ENCODE measurements at places on chromosomes 3 and 15.

- no peak for DNase-seq
Measured at GRCh38 chr3:15649858-15650257, 48.3 kb downstream of the BTD start.

- no peak for DNase-seq
Measured at GRCh38 chr3:53650424-53650823, 156.0 kb downstream of the CACNA1D start.

- no peak for DNase-seq
Measured at GRCh38 chr15:85155857-85156256, 174.2 kb downstream of the PDE8A start.

DNA sequence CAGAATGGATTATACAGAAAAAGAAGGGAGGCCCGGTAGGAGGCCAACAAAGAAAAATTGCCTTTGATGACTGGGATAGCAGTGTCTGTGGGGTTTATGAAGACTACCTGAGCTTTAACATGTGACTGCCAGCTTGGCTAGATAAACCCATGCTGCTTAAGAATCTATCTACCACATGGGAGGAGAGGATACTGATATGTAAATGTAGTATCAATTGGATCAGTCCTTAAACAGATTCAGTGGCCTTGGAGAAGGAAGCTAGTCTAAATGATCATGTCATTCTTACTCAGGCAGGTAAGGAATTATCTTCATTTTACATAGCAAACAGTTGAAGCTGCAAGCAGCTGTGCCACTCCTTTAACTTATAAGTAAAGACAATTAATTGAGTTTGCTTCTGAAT is 50.0 kb upstream of the SYNPR start:
- no peak for DNase-seq

- no peak for DNase-seq
Measured at GRCh38 chr3:16523778-16524177, 10.3 kb upstream of the RFTN1 start.

GRCh38 chr15:55993804-55994560 is 570 bp upstream of the NEDD4 start:
- DNase-seq, result no peak

DNA sequence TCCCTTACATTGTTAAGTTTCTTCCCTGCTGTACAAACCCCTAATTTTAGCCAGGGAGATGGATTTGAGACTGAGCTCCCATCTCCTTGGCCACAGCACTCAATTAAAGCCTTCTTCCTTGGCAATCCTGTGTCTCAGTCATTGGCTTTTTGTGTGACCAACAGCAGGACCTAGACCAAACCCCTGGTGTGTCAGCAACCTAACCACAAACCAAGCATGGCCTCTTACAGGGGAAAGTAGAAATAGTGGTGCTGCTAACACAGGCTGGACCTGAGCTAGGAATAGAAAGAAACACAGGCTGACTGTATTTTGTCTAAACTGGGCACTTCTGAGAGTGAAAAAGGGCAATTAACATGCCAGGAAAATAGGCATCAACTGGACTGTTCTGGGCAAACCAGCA is 37.9 kb downstream of the PPCDC start:
- DNase-seq, result no peak

GRCh38 chr3:151248772-151249337 is 29.5 kb downstream of the P2RY14 start:
- no peak for DNase-seq

GRCh38 chr3:192887047-192887446 is 30.6 kb downstream of the MB21D2 start:
- DNase-seq, result no peak

DNA sequence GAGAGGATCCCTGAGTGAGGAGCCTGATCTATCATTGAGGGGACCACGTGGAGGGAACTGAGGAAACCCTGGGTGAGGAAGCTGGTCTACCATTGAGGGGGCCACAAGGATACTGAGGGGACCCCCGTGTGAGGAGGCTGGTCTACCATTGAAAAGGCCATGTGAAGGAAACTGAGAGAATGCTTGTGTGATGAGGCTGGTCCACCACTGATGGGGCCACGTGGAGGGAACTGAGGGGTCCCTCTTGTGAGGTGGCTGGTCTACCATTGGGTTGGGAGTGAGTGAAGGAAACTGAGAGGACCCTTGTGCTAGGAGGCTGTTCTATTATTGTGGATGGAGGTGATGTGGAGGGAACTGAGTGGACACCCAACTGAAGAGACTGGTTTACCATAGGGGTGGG is 161.3 kb downstream of the FBLN2 start:
- no peak for DNase-seq

DNA sequence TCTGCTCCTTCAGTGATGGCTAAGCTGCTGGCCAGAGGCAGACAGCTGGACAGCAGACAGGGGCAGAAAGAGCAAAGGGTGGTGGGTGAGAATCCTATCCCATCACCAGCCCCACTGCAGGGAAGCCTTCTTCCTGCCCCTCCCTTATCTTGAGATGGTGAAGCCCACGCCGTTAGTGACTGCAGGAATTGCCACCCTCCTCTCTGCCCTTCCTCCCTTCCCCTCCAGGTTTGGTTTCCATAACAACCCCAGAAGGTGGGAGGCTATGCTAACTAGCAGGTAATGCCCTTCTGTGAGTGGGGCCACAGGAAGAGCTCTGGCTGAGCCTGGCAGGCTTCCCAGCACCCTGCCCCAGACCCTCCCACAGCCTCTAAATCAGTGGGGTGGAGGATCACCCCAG is 32.8 kb downstream of the SCN5A start:
- DNase-seq, result no peak

DNA sequence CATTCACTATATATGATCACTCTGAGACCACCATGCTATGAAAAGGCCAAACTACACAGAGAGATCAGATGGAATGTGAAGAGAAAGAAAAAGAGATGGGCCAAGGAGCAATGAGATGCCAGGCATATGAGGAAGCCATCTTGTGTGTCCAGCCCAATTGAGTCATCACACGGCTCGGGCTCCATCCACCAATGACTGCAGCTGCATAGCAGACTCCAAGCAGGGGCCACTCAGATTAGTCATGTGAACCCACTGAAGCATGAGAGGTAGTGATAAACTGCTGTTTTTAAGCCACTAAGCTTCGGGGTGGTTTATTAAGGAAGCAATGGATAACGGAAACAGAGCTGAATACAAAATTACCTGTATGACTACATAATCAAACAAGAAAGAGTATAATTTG is 185.9 kb downstream of the SUCLG2 start:
- no peak for DNase-seq

GRCh38 chr3:83928903-83929302 is 1029.9 kb upstream of the CADM2 start:
- DNase-seq, result no peak

DNA sequence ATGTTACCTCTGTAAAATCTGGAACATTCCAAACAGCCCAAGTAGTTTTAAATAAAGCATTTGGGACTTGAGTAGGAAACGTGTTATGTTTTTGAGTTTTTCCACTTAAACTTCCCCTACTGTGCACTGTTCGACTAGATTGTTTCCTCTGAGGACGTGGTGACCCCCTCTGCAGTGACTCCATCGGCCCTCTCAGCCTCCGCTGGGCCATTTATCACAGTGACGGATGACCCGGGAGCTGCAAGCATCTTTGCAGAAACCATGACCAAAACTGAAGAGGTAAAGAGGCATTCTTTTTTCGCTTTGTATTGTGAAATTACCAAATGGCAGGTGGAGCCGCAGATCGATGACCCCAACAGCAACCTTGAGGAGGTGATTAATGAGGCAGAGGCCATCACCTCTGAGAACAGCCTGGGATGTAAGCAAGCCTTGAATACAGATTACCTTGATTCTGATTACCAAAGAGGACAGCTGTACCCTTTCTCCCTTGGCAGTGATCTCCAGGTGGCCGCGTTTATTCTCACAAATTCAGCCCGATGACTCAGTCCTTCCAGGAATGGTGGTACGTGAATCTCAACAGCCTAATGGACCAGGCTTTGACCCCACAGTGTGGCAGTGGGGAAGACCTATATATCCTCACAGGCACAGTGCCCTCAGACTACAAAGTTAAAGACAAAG is 79.1 kb upstream of the FAN1 start:
- no peak for DNase-seq

GRCh38 chr3:53501178-53501577 is 6.8 kb downstream of the CACNA1D start:
- DNase-seq, result no peak

- DNase-seq, result no peak
Measured at GRCh38 chr3:64936556-64936955, 248.8 kb upstream of the ADAMTS9 start.

GRCh38 chr3:13673207-13673606 is 124.3 kb downstream of the FBLN2 start:
- DNase-seq, result no peak

- DNase-seq, result no peak
Measured at GRCh38 chr3:116464276-116464798, 19.1 kb upstream of the LSAMP start.

GRCh38 chr3:182516597-182517336 is 276.5 kb upstream of the ATP11B start:
- DNase-seq, result no peak

DNA sequence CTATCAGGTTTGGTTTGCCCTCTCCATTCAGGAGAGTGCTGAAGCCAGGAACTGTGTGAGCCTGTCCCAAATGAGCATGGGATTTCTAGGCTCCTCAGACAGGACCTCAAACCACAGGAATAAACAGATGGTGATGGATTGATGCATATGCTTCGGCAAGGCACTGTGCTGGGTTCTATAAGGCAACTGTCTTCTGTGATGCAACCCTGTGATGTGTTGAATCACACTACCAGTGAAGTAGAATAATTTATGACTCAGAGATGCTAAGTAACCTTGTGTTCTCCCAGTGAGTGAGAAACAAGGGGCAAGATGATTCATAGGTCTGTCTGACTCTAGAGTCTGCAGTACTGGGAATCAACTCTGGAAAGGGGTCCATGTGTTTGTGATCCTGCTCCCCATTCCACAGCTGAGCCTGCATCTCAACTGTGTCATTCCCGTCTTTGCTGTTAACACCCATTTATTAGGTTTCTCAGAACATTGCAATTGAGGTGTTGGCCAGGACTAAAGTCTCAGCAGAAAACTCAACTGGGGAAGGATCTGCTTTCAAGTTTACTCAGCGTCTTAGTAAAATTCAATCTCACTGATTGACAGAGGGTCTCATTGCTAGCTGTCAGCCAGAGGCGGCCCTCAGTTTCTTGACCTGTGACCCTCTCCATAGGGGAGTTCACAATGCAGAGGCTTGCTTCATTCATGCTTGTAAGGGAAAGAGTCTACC is 510.1 kb upstream of the CFAP20DC start:
- no peak for DNase-seq

DNA sequence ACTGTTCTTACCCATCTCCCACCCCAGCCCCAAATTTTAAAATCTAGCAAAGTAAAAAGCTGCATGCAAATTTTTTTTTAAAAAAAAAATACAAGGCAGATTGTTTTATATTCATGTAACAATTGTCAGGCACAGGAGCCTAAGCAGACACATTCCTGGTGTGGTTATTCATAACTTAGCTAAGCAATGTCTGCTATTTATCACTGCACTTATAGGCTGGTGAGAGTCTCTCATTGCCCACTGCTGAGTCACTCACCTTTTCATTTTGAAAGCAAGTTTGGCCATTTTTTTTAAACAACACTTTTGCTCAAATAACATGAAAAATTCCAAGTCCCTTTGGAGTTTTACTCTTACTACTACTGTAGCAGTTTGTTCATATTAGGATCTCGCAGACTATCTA is 413.9 kb downstream of the RBMS3 start:
- no peak for DNase-seq

- DNase-seq, result no peak
Measured at GRCh38 chr3:12822725-12823373, 18.5 kb downstream of the RPL32 start.

GRCh38 chr15:78341057-78341987 is 1.2 kb downstream of the CRABP1 start:
- no peak for DNase-seq

DNA sequence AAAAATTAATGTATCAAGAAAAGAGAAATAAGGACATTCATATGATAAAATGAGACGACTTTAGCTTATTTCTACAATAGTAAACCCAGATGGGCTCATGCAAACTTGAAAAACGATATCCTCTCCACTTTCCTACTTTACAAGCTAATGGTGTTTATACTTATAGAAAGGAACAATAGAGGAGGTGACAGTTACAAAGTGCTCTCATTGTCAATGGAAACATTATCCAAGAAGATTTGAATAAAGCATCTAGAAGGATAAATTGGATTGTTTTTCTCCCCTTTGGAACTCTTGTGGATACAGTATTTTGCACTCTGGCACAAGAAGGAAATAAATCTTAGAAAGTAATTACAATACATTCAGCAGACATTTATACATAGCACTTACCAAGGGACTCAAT is 20.2 kb upstream of the CCDC66 start:
- no peak for DNase-seq

GRCh38 chr3:9067352-9067975 is 104.2 kb upstream of the RAD18 start:
- DNase-seq, result no peak

GRCh38 chr3:62169906-62170660 is 203.3 kb downstream of the FEZF2 start:
- no peak for DNase-seq

DNA sequence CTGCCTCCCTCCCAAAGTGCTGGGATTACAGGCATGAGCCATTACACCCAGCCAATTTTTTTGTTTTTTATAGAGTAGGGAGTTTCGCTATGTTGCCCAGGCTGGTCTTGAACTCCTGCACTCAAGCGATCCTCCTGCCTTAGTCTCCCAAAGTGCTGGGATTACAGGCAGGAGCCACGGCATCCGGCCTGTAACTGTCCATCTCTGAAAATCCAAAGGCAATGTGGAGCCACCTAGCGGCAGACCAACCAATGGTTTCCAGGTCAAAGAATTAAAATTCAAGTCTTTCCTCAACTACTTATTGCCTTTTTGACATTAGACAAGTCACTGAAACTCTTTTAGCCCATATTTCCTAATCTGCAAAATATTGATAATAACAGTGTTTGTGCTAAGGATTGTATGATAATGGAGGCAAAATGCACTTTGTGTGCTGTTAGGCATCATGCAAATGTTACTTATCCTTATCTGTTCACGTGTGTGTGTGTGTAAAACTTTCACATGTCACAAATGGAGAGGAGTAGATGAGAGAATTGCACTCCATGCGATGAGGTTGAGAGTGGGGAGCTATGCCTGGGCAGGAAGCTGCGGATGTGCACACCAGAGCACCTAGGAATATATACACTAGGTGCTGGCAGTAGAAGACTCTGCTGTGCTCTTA is 48.7 kb downstream of the COL8A1 start:
- DNase-seq, result no peak

DNA sequence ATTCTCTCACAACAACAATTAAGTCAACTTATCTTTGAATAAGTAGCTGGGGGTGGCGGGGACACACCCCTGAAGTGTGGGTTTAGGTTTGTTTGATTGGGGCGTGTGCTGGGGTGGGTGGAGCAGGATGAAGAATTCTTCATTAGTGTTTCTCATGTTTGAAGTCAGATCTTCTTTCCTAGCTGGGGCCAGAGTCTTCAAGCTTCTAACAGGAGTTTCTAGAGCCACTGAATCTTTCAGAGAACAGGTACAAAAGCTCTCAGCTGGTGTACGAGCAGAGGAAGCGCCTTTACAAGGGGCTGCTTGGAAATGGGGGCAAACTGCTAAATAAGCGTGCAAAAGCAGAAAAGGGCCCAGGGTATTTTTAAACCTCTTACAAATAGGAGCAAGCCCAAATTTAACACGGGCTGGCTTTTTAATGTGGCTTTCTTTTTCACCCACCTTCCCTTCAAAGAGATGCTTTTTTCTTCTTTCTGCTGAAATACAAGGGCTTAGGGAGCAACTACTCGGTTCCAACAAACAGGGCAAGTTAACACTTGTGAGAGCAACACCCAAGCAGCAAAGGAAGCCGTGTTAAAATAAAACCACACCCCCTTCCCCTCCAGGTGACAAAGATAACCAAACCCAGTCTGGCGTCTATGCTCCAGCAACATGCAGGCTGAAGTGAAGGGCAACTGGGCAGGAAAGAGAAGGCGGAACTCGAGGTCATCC is 86.9 kb upstream of the RASGRP1 start:
- DNase-seq, result no peak

GRCh38 chr15:98304371-98304770 is 343.9 kb downstream of the ARRDC4 start:
- no peak for DNase-seq

All from thoracic aorta (tissue), 2 donors.